Tibial nerve (tissue), 4 donors: ENCODE measurements at places on chromosomes 1 and 21. TPM values are rescaled to one million over a fixed set of nuclear protein-coding genes. Genes with fewer than 3 reads are reported as not detected.

The KRTAP27-1 gene
- total RNA-seq = not detected

The RPE65 gene
- not detected for total RNA-seq

The KANK4 gene
- 45.0 TPM for total RNA-seq

The KCNQ4 gene
- total RNA-seq = 2.1 TPM

The ATF3 gene
- total RNA-seq = 12.3 TPM

The DR1 gene
- 31.0 TPM for total RNA-seq

The RBP7 gene
- 25.7 TPM for total RNA-seq

The ADAMTS5 gene
- total RNA-seq = 18.3 TPM

The RTCA gene
- 22.6 TPM for total RNA-seq

The OR2L3 gene
- total RNA-seq = 1.1 TPM

The HMGB4 gene
- total RNA-seq = not detected

The SIK1 gene
- 21.3 TPM for total RNA-seq

The RYR2 gene
- 0.20 TPM for total RNA-seq

The DENND2C gene
- 4.5 TPM for total RNA-seq

The SPATA21 gene
- not detected for total RNA-seq

The PPIE gene
- 42.3 TPM for total RNA-seq

The TCEA3 gene
- total RNA-seq = 48.5 TPM

The CAMK1G gene
- total RNA-seq = not detected

The CHD5 gene
- not detected for total RNA-seq

The STUM gene
- 6.6 TPM for total RNA-seq

The SAMD13 gene
- total RNA-seq = 1.0 TPM
